ENCODE measurements at places on chromosomes 4 and X.

GRCh38 chrX:132833373-132833772 is 125.1 kb downstream of the HS6ST2 start:
- DNase-seq = no peak

DNA sequence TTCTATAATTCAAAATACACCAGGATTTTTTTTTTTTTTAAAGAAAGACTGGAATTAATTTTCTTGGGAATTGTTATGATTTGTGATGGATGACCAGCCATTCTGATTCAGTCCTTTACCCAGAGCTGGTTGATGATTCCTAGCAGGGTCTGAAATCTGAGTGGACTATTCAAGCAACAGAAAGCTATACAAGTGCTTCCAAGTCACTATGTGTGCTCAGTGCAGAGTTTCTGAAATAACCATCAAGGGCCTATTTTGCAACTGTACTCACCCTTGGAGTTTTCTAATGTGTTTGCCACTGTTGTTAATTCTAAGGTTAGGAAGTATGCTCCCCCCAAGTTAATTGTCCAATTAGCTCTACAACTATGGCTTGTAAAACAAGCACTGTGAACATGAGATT is 137.7 kb upstream of the RAPGEF2 start:
- DNase-seq = no peak

GRCh38 chr4:183919141-183919540 is 14.0 kb downstream of the STOX2 start:
- no peak for DNase-seq

DNA sequence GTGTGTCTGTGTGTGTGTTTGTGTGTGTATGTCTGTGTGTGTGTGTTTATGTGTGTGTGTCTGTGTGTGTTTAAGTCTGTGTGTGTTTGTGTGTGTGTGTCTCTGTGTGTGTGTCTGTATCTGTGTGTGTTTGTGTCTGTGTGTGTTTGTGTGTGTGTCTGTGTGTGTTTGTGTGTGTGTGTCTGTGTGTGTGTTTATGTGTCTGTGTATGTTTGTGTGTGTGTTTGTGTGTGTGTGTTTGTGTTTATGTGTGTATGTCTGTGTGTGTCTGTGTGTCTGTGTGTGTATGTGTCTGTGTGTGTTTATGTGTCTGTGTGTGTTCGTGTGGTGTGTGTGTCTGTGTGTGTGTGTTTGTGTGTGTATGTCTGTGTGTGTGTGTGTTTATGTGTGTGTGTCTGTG is 11.4 kb downstream of the IL9R start:
- no peak for DNase-seq

DNA sequence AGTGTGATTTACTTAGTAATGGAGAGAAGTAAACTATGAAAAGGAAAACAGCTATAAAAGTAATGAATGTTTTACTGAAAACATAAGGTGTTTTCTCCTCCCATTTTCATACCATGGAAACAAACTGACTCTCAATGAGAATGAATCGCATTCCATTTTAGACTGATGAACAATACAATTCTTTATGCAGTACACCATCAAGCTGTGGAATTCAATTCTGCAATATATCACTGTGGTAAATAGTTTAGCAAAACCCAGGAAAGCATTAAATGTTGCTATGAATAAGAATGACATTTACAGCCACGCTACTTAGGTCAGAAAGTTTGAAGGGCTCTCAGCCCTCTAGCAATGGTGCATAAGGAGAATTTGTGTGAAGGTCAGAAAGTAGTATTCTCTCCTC is 7.4 kb downstream of the DCAF8L2 start:
- DNase-seq = no peak
